HEK293T (cell line): ENCODE measurements at places on chromosomes 16 and 17.

DNA sequence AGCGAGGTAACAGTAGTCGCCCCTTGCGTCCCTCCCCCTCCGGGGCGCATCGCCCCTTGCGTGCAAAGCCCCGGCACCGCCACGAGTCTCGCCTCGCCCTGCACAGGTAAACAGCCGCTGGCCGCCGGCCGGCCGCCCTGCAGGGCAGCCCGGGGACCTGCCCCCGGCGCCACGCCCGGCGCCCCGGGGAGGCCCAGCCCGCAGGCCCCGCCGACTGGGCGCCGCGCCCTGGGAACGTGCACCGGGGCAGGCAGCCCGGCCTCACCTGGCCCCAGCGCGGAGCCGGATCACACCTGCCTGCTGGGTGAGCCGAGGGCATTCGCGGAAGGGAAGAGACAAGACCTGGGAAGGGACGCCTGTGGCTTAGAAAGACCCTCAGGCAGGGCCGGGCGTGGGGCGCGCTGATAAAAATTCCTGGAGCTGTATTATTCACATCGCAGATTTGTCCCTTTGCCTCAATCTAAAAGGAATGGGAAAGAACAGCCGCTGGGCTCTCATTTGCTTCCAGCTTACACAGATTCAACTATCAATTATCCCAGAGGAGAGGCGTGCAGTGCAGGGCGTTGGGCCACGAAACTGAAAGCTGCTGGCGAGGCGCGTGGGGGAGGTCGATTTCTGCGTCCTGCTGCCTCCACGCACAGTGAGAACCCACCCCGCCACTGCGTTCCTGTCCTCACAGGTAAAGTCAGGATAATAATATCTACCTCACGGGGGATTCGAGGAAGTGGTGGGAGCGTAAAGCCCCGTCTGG is 451.9 kb downstream of the SLC39A11 start:
- no peak for DNase-seq

DNA sequence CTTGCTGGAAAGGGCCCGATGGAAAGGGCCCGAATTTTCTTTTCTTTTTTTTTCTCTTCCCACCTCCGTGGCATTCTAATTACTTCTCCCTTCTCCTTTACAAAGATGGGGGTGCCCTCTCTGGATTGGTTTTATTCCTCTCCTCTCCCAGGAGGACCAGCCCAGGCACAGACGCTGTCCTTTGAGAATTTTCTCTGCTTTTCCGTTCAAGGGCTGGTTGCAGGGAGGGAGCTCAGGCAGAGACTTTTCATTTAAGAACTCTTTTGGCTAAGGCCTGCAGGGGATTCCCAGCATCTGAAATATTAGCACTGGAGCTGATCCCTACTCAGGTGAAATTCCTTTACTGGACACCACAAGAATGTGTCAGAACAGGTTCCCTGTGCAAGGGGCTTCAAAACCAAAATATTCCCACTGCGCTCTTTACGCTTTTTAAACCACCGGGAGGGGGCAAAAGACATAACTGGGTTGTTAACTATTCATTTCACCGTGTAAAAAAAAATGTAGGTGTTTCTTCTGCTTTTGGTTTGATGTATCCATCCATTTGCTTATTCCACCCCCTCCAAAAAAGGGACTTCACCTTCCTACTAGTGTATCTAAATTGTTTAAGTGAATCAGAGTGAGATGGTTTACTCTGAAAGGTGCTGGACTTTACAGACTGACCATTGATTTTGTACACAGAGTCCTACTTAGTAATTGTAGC is 1.4 kb downstream of the NFAT5 start:
- DNase-seq: peak; percentile 18

- DNase-seq: no peak
Measured at GRCh38 chr17:42436391-42436790, 13.3 kb upstream of the CAVIN1 start.

DNA sequence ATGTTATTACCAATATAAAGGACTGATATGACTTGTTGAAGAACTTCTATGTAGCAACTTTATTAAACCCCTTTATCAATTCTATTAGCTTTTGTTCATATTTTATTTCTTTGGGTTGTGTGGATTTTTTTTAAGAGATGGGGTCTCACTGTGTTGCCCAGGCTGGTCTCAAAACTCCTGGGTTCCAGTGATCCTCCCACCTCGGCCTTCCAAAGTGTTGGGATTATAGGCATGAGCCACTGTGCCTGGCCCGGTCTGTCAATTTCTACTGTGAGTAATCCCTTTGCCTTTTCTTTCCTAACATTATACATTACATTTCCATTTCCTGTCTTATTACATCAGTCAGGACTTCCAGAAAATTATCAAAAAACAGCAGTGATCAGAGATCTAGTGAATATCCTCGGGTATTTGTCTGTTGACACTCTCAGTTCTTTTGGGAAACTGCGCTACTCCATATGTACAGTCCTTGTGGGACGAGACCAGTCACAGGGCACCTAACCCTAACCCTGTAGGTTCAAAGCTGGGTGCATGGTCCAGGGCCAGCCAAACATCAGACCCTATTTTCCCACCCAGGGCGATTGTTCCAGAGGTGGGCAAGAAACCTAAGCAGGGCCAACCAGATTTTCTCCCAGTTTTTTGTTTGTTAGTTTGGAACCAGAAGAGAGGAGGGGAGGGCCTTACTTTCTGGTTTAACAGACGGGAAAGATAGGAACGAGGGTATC is 1.7 kb upstream of the SLC47A1 start:
- DNase-seq: no peak

DNA sequence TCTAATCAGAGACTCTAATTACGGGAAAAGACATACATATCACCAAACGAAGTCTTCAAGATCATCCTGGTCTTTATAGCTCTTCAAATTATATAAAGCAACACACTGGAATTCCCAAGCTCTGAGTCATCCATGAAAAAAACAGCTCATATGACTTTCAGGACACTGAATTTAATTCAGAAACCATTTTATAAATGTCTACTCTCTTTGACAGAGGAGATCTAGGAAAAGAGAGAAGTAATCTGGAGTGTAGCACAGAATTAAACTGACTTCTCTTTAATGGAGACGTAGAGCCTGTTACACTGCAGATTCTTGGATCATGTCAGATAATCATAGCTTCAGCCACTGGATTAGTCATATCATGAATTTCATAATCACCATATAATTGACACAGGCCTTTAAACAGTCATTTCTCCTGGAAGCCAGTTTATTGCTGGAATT is 86.8 kb upstream of the WSB1 start:
- DNase-seq: no peak

DNA sequence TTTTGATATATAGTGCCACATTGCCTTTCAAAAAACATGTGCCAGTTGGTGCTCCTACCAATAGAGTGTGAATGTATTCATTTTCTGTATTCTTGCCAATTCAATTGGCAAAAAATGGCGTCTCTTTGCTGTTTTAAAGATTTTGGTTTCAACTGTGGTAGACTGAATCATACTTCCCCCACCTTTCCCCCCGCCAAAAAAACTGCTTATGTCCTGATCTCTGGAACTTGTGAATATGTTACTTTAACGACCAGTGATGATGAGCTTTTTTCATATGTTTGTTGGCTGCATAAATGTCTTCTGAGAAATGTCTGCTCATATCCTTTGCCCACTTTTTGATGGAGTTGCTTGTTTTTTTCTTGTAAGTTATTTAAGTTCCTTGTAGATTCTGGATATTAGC is 325.1 kb upstream of the KCNJ16 start:
- no peak for DNase-seq

DNA sequence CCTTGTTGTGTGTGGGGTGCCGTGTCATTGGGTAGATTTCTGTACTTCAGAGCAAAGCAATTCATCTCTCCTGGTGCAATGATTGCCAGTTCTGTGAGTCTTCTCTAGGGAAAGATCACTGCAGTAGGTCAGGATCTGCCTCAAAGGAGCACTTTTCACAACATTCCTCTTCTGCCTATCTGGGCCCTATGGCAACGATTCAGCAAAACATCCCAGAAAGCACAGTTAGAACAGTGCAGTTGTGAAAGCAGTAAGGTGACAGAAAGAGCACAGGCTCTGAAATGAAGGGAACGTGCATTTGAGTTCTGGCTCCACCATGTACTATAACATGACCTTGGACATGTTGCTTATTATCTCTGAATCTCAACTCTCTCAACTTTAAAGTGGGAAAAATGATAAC is 178.5 kb upstream of the N4BP1 start:
- no peak for DNase-seq

DNA sequence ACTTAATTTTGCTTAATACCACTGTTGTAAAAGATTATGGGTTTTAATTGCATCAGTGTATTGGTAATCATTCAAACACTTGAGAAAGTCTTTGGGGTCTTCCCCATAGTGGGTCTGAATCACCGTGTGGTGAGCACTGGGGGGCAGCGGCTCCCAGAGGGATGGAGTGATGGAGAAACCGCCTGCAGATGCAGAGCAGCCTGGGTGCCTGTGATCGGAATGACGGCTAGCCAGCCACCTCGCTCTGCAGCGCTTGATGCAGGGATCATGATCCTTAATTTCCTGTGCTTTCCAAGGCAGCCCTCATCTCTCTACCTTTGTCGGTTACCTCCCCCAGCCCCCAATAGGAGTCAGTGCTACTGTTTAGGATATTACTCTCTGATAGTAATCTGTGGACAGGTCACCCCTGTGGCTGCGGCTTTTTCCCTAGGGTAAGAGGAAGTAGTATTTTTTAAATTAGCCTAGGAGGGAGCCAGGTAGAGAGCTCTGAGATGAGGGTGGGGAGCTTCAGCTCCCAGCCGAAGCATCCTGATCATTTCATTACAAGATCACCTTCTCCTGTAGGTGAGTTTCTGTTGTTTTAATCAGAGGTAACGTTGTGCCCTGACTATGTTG is 135.6 kb downstream of the MSI2 start:
- DNase-seq: no peak

GRCh38 chr16:87661561-87661960 is 59.3 kb downstream of the JPH3 start:
- DNase-seq: peak; percentile 42

DNA sequence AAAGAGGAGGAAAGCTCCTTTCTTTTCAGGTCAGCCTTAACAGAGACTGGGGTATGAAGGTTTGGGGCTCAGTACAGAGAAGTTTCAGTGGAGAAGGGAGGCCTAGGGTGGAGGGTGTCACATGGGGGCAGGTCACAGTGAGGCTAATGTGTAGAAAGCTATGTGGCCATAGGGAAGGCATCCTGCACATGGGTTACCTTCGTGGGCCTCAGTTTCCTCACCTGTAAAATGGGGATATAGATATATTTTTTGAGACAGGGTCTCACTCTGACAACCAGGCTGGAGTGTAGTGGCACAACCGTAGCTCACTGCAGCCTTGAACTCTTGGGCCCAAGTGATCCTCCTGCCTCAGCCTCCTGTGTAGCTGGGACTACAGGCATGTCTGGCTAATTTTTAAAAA is 41.8 kb downstream of the EMP2 start:
- no peak for DNase-seq

GRCh38 chr17:32268734-32269288 is 3.2 kb downstream of the RHBDL3 start:
- DNase-seq: no peak

DNA sequence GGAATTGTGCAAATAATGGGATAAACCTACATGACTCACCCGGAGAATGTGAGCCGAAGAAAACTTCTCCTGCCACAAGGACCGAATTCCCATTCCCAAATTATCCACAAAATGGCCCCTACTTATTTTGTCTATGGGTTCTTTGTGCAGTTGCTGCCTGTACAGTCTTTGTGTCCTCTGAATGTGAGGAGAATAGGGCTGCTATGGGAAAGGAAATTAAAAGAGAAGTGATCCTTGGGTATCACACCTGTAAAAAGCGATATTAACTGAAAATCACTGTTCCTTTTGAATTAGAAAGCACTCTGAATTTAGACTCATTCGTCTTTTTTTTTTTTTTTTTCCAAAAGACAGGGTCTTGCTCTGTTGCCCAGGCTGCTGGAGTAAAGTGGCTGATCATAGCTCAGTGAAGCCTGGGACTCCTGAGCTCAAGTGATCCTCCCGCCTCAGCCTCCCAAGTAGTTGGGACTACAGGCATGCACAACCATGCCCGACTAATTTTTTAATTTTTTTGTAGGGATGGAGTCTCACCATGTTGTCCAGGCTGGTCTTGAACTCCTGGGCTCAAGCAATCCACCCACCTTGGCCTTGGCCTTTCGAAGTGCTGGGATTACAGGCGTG is 45.4 kb downstream of the CHD9 start:
- no peak for DNase-seq

DNA sequence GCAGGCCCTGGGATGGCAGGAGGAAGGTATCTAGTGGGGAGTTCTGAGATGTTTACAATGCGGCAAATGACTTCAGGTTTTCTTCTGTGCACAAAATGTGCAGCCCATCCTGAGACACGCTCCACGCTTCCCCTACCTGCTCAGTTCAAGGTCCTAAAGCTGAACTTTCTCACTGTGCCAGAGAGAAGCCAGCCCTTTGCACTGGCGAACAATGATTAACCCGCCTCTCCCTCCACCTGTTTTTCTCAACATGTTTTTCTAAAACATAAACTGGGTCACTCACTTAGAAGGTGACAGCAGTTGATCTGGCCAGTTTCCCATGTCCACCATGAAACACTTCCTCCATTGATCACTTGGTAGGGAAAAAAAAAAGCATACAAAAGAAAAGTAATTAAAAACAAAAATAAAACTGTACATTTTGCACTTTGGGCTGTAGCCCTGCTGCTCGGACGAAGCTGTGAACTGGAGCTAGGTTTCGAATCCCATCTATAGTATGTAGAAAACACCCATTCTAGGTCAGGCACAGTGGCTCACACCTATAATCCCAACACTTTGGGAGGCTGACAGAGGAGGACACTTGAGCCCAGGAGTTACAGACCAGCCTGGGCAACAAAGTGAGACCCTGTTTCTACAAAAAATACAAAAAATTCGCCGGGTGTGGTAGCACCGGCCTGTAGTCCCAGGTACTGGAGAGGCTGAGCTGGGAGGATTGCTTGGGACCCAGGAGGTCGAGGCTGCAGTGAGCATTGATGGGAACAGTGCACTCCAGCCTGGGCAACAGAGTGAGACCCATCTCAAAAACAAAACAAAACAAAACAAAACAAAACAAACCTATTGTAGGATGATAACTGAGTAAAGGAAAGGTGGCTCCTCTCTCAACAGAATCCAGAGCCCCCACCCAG is 6.1 kb upstream of the G6PC1 start:
- DNase-seq: no peak

GRCh38 chr16:10769381-10769780 is 25.7 kb downstream of the NUBP1 start:
- no peak for DNase-seq

GRCh38 chr17:7220593-7221277 is 997 bp downstream of the ACADVL start:
- peak; percentile 48 for DNase-seq

- DNase-seq: no peak
Measured at GRCh38 chr16:85917012-85917411, 18.1 kb downstream of the IRF8 start.

DNA sequence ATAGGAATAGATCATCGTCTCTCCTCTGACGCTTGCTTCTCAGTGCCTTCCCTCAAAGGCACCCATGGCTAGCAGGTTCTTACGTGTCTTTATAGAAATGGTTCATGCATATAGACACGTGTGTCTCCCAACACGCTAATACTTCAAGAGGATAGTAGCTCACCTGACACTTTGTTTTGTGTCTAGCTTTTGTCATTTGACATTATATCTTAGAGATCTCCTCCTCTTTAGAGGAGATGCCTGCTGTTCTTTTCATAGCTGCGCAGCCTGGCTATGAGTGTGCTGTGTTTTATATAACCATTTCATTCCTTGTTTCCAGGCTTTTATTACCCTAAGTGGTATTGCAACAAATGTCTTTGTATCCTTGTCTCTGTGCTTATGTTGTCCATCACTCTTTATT is 411.7 kb downstream of the CPPED1 start:
- DNase-seq: no peak
